ENCODE measurements at places on chromosomes 16 and 17.

DNA sequence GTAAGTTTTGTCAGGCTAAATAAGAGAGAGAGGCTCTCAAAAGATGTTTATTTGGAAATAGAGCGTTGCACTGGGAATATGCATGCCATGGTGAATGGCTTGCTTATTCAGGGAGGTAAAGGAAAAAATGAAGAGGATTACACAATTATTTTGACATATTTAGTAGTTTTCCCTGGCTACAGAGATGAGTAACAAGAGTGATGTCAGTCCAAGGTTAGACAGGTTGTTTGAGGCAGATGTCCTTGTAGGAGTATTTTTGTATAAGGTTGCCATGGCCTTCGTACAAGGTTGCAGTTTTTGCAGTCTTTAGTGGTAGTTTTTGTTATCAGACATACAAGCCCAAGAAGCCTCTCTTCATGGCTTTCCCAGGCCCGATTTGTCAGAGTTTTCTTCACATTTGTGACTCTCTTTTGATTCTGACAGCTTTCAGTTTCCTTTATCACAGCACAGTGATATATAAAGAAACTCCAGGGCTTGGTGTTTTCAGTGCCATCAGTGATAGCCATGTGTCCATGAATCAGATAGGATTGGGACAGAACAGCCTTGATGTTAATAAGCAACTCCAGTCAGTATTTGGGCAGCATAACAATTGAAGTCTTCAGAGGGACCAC, 18.7 kb upstream of the LGALS9 start:
- DNase-seq = no peak

- DNase-seq = no peak
Measured at GRCh38 chr16:82183004-82183397, 13.0 kb upstream of the MPHOSPH6 start.

GRCh38 chr17:42120161-42120769, 902 bp downstream of the KAT2A start:
- no peak for DNase-seq

DNA sequence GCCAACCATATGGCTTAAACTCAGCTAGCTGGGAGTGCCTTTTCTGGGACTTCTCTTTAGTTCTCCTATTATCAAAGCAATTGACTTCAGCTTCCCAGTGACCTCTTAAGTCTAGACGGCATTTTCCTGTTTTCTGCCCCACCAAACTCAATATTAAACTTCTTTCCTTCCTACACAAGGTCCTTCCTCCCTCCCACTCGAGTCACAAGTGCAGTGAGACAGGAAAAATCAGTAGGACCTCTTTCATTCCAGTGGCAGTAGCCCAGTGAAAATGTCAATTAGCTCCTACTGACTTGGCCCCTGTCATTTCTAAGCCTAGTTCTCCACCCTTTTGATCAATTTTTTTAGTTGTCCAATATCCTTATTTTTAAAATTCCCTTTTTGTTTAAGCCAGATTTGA, 9.6 kb upstream of the NACA2 start:
- no peak for DNase-seq

DNA sequence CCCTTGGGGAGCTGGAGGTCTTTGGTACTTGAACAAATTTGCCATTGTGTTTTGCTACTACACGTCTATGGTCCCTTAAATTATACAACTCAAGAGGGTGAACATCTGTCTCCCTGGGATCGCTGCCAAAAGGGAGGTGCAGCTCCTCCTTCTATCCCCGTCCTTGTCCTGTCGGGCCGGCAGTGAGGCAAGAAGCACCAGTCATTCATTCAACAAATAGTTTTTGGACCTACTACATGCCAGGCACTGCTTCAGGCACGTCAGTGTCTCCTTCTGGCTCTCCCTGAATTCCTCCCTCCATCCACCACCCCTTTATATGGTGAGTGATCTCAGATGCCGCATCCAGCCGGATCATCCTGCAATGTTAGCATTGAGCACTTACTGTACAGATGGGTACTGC, 2.2 kb upstream of the RPL38 start:
- DNase-seq = peak; percentile 47

DNA sequence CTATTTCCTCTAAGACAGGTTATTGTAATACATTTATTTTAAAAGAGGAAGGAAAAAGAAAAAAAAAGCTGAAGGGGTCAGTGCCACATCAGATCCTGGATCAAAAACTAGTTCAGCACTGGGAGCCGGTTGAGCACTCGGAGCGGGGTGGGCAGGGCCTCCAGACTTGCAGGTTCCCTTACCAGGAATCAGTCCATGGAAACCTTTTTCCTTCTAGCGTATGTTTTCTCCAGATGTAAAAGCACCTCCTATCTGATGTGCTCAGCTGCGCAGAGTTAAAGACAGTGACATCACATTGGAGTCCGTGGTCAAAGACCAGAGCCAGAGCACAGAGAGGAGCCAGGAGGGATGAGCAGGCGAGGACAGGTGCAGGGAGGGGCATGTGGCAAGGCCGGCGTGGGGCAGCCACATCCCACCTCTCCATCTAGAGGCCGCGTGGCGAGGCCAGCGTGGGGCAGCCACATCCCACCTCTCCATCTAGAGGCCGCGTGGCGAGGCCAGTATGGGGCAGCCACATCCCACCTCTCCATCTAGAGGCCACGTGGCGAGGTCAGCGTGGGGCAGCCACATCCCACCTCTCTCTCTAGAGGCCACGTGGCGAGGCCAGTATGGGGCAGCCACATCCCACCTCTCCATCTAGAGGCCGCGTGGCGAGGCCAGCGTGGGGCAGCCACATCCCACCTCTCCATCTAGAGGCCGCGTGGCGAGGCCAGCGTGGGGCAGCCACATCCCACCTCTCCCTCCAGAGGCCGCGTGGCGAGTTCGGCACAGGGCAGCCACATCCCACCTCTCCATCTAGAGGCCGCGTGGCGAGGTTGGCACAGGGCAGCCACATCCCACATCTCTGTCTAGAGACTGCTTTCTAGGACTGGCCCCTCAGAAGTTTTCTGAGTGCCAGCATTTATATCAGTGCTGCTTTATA, 166.8 kb upstream of the CHMP6 start:
- DNase-seq = no peak

DNA sequence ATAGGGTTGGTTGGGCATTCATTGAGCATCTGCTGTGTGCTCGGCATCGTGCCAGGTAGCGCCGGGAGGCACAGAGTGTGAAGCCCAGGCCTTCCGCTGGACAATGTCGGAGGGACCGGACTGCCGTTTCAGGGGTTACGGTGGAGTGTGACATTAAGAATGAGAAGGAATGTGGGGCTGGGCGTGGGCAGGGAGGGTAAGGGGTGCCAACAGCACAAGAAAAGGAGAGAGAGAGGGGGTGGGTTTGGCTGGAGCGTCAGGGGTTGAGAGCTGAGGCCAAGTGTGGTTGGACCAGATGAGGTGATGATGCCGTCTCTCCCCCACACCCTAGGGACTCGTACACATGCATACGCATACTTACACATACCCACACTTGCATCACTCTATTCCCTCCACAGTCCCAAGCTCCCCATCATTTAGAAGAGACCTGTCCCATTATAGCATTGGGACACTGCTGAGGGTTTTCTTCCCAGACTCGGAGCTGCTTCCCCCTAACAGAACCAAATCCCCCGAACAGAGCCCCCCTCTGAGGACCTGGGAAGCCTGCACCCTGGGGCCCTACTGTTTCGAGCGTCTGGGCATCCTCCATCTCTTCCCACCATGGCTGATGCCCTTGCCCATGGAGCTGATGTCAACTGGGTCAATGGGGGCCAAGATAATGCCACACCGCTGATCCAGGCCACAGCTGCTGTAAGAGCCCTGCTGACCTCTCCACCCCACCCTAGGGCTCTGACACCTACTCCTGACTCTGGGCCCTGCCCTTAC, 3.3 kb upstream of the KCTD11 start:
- peak; percentile 61 for DNase-seq

Measured in fibroblast of skin of abdomen (primary cell).